Right lobe of liver (tissue), 6 donors: ENCODE measurements at places on chromosomes 12 and 14. TPM values are rescaled to one million over a fixed set of nuclear protein-coding genes. Genes with fewer than 3 reads are reported as not detected.
A peak's percentile ranks its signal among the peaks of the same experiment; 100 is the strongest.

DNA sequence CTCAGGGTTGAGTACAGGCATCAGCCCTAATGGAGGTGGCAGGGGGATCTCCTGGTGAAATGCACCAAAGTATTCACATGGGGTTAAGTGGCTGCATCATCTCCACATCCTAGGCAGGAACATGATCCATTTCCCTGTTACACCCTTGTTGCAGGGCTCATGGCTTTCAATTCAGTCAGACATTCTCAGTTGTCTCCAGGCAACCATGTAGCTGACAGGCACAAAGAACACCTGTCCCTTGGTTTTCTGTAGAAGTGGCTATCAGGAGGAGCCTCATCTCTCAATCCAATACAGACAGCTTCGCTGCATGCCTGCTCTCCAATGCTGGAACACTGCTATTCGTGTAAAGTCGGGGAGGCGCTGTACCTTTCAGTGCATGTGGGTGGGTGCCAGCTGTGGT lies 299.0 kb upstream of the FOXG1 start:
- no peak for DNase-seq

DNA sequence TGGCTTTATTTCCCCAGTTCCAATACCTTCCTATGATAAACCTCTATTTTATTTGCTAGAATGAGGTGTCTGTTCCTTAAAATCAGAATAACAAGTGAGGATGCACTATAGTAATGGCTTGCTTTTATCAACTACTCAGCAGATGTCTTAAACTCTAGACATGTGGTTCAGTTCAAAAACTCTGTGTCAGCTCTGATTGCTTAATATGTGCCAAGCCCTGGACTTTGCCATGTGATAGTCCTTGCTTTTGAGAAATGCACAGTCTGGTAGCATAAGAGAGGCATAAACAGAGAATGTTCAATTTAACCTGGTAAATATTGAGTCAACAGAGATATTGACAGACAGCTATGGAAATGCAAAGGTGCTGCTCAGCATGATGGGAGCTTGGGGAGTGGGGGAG lies 254.8 kb downstream of the PDZRN4 start:
- DNase-seq: no peak

DNA sequence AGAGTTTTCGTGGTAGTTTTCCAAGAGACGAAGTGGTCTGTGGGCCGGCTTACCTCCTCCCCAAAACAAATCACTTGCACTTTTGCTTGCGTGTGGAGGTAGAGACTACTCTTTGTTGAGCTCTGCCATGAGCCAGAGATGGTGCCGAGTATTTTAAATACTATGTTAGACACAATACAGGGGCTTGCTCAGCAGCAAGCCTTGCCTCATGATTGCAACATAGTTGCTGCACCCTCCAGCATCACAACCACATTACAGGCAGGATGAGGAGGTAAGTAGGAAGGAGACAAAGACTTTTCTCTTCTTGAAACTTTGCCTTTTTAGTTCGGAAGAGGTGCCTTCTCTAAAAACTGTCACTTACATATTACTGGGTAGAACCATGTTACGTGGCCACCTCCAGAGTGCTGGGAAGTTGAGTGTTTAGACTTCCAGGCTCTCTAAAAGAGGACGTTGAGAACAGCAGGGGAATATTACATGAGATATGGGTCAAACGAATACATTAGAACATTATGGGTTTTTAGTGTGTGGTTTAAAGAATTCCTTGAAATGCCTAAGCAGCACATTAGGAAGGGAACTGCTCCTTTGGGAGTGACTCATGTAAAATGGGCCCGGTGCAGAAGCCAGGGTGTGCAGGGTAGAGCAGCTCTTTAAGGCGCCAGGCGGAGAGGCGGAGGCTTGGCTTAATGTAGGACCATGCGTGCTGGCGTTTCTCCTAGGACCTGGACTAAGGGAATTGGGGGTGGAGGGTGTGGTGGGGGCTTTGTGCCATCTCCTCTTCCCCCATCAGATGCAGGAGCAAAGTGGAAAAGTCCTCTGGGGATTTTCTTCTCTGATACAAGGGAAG lies 110.6 kb upstream of the PRMT8 start:
- no peak for DNase-seq

The FERMT2 gene
- 64.5 TPM for total RNA-seq

DNA sequence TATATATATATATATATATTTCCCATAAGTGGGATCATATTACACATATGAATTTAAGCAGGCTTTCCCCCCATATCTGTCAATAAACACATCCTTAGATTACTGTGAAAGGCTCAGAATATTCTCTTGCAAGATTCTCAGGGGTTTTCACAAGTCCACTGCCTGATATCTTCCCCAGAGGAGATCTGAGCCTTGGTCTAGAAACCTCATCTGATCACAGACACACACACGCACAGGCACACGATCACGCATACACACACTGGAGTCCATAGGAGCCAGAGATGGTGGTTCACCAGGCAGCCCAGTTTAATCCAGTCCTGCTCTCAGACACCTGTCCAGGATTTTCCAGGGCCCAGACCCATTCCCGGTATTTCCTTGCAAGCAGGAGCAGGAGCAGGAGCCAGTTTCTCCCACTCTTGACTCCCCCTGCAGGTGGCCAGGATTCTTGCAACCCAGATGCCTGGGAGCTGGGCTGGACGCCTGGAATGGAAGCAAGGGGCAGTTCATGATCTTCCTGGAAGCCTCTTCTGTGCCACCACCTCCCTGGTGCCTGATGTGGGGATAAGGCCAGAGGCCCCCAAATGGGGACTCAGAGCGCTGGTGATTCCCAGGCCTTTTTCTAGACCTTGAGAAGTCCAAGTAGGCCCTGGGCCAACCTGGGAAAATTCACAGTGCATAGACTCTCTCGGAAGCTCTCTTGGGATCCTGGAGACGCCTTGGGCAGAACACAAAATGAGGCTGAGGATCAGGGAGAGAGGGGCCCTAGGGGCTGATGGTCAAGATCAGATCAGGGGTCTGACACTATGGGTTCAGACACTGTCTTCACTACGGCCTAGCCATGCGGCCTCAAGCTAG lies 16.5 kb upstream of the KRT78 start:
- DNase-seq: peak; percentile 73

GRCh38 chr12:46455648-46456352 lies 83.2 kb upstream of the SLC38A2 start:
- no peak for DNase-seq

The CD163L1 gene
- 0.74 TPM for total RNA-seq

DNA sequence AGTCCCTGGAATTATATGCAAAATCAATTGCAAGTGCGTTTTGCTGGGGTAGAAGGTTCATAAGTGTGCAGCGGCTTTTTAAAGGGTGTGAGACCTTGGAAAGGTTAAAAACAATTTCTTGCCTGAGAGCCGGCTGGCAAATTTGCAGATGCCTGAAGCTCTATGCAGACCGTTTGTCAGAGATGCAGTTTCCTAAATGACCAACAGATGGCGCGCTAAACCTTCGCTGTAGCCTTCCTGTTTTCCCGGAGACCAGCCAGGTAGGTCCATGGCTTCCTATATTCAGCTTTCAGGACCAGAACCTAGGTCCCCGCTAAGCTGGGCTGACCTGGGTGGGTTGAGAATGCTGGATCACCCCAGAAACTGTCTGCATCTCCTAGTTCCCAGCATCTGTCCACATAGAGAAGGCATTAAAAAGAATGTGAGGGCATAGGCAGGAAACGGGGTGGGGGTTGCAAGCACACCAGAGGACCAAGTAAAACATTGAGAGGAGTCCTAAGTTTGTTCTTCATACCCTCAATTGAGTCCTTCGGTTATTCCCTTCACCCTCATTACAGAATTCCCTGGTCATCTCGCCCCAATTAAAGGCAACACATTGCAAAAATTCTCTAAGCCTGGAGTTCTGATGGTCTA lies 5.7 kb upstream of the NOS1 start:
- peak; percentile 79 for DNase-seq

DNA sequence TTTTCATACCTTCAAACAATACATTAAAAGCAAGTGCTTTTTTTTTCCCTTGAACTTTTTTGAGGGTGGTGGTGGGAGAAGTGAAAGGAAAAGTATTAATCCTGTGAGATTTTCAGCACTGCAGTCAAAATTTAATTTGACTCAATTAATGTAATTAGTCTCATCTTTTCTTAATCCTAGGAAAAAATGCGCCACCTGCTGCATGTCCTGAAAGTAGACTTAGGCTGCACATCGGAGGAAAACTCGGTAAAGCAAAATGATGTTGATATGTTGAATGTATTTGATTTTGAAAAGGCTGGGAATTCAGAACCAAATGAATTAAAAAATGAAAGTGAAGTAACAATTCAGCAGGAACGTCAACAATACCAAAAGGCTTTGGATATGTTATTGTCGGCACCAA lies 52.2 kb downstream of the SPATA7 start:
- no peak for DNase-seq

DNA sequence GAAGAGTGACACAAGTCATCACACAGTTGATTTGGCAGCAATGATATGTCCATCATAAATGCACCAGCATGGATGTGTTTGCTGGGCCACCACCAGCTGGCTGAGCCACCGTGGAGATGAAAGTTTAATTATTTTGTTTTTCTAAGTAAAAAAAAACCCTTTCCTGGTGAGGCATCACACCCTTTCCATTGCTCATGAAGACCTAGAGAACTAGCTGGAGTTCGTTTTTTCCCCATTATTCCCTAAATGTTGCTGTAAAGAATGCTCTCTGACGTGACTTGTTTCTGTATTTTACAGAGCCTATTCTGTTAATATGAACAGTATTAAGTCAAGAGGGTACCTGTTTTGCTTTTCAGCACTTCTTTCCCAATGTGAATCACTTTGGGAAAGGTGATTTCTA lies 257.9 kb downstream of the MSRB3 start:
- no peak for DNase-seq

The KSR2 gene
- not detected for total RNA-seq

The ASIC1 gene
- 0.12 TPM for total RNA-seq

The SPRYD3 gene
- 14.6 TPM for total RNA-seq

The LRP1-AS gene
- not detected for total RNA-seq

DNA sequence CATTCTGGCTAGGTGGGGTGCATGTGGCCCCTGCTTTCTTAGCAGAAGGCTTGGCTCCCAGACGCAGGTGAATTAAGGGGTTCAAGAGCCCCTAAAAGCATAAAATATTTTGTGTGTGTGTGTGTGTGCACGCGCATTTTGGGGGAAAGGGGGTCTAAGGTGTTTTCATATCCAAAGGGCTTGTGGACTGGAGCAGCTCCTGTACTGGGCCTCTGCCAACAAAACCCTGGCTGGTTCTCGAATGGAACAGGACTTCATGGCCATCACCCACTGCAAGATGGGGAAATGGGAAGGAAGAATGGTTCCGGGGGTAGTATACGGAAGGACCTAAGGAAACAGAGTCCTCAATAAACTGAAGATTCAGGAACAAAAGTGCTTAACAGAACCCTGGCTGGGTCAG lies 3.9 kb upstream of the ATN1 start:
- no peak for DNase-seq

DNA sequence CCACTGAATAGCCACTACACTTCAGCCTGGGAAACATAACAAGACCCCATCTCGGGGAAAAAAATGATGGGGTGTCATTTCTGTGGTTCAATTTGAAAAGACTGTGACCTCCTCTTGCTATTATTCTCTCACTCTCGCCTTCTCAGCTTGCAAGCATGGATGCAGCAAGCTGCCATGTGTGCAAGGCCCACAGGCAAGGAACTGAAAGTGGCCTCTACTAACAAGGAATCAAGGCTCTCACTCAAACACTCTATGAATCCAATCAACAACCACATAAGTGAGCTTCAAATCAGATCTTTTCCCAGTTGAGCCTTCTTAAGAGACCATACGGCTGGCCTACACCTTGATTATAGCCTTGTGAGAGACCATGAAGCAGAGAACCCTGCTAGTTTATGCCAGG lies 17.9 kb upstream of the DHRS7 start:
- DNase-seq: no peak

DNA sequence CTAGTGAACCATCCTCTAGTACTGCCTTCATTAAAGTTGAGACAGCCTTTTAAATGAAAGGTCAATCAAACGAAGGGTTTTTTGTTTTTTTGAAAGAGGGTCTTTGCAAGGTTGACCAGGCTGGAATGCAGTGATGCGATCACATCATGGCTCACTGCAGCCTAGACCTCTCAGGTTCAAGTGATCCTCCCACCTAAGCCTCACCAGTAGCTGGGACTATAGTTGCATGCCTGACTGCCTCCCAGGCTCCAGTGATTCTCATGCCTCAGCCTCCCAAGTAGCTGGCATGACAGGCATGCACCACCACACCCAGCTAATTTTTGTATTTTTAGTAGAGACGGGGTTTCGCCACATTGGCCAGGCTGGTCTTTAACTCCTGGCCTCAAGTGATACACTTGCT lies 114.6 kb upstream of the SINHCAF start:
- no peak for DNase-seq

The RHOJ gene
- 1.7 TPM for total RNA-seq

- no peak for DNase-seq
Observed at GRCh38 chr14:61501714-61502458, 180.5 kb downstream of the PRKCH start.

- DNase-seq: no peak
Observed at GRCh38 chr12:102465762-102466560, 14.4 kb downstream of the IGF1 start.

The PRPF39 gene
- total RNA-seq: 15.1 TPM

DNA sequence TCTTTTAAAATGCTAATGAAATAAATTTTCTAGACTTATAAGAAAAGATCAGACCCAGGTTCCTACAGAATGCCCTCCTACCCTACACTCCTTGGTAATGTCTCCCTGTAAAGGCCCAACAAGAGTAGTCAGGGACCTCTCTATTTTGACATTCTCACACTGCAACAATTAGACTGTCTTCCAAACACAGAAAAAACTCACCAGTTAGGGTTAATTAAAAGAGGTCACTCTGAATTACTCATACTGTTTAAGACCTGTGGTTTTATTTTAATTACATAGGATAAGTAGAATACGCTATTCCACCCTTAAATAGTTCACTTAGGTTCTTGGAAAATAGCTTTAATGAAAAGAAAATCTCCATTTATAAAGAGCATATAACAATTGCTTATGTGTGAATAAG lies 142.4 kb downstream of the ITPR2 start:
- no peak for DNase-seq

The ABHD4 gene
- 12.7 TPM for total RNA-seq

The FAM234B gene
- 2.9 TPM for total RNA-seq

DNA sequence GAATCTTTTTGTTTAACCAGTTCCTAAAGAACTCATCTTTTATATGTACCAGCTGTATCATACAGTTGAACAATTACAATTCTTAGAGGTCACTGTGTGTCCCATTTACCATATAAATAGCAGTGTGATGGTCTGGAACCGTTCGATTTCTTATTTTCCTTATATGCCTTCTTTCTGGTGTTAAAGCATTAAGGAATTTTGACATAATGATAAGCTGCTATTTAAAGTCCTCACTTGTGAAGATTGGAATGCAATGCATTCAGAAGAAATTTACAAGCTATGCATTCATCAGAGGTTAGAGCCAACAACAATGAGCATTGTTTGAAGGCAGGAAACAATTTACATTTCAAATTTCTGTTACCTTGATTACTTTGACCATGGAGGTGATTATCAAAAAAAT lies 80.0 kb upstream of the PRICKLE1 start:
- DNase-seq: no peak

DNA sequence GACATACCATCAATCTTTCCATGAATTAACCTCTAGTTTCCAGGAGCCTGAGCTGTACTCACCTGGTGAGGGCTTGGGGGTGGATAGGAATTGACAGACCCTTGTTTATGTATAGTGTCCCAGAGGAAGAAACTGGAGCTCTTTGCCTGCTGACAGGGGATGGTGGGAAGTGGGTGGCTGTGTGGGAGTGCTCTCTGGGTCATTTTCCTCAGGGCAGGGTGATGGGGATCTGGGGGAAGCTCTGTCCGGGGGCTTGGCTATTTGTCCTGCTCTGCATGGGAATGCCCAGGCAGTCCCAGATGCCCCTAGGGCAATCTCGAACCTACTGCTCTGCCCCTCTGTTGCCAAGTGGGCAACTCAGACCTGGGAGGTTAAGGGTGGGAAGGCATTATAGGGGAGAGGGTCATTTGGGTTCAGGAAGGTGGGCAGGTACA lies 21.8 kb upstream of the DHRS2 start:
- DNase-seq: no peak

The TC2N gene
- 2.5 TPM for total RNA-seq

The TAS2R14 gene
- 3.7 TPM for total RNA-seq
